ENCODE measurements at places on chromosomes 16 and 17. TPM values are rescaled to one million over a fixed set of nuclear protein-coding genes. Genes with fewer than 3 reads are reported as not detected.

The CDRT15 gene
- not detected for total RNA-seq

The TRIM16 gene
- total RNA-seq = 33.6 TPM

The CES5A gene
- total RNA-seq = not detected

The METRNL gene
- total RNA-seq = 40.5 TPM

The PEMT gene
- 94.3 TPM for total RNA-seq

The LUC7L gene
- 65.3 TPM for total RNA-seq

The MMP28 gene
- not detected for total RNA-seq

The MT1G gene
- total RNA-seq = not detected

The MARVELD3 gene
- total RNA-seq = not detected

The TNFSF13 gene
- total RNA-seq = 1.5 TPM

The CCL13 gene
- total RNA-seq = not detected

The GDPD3 gene
- 0.30 TPM for total RNA-seq

The KRT33B gene
- total RNA-seq = 0.29 TPM

The C16orf89 gene
- not detected for total RNA-seq

The TP53I13 gene
- total RNA-seq = 64.7 TPM

The GTF3C1 gene
- 127 TPM for total RNA-seq

The DPEP2 gene
- not detected for total RNA-seq

The CIAO2B gene
- 274 TPM for total RNA-seq

The ANKRD40CL gene
- not detected for total RNA-seq

The C17orf107 gene
- 0.53 TPM for total RNA-seq

The CRHR1 gene
- total RNA-seq = not detected

The JMJD8 gene
- total RNA-seq = 93.3 TPM

The KRTAP2-3 gene
- total RNA-seq = 0.29 TPM

The GINS3 gene
- total RNA-seq = 16.2 TPM

The PIK3R5 gene
- total RNA-seq = not detected

The PLXDC1 gene
- total RNA-seq = under 0.01 TPM

The NPW gene
- 1.5 TPM for total RNA-seq

The ALDH3A2 gene
- total RNA-seq = 53.2 TPM

The TEKT5 gene
- total RNA-seq = not detected

The TERB1 gene
- not detected for total RNA-seq

The OR1A1 gene
- total RNA-seq = not detected

The SPN gene
- total RNA-seq = 1.8 TPM

The CCDC200 gene
- not detected for total RNA-seq

The COPS3 gene
- 119 TPM for total RNA-seq

The SMIM36 gene
- total RNA-seq = not detected

The TIGD7 gene
- total RNA-seq = 6.7 TPM

The SLC16A11 gene
- total RNA-seq = not detected

The GAA gene
- 58.6 TPM for total RNA-seq

The PDILT gene
- total RNA-seq = not detected

The ATMIN gene
- total RNA-seq = 25.5 TPM

The MPO gene
- not detected for total RNA-seq

The CDK5R1 gene
- 5.0 TPM for total RNA-seq

The WDR90 gene
- total RNA-seq = 49.9 TPM

The ZACN gene
- total RNA-seq = not detected

The CPHXL2 gene
- total RNA-seq = not detected

The PLEKHH3 gene
- 31.9 TPM for total RNA-seq

The CDH15 gene
- not detected for total RNA-seq

The HSD17B1 gene
- total RNA-seq = 5.0 TPM

The ATF7IP2 gene
- total RNA-seq = 18.3 TPM

Measured in A375 (cell line).